ENCODE measurements at places on chromosomes 16 and 17.

- DNase-seq, result no peak
Observed at GRCh38 chr16:27231692-27232060, 28.4 kb downstream of the KDM8 start.

GRCh38 chr17:32498391-32498790 lies 11.6 kb downstream of the CDK5R1 start:
- DNase-seq, result peak; percentile 35

- no peak for DNase-seq
Observed at GRCh38 chr17:74522381-74523105, 8.7 kb downstream of the CD300LB start.

- no peak for DNase-seq
Observed at GRCh38 chr17:41823141-41823524, 10.3 kb downstream of the FKBP10 start.

GRCh38 chr17:20232611-20233010 lies 223.5 kb downstream of the SPECC1 start:
- DNase-seq, result no peak

- DNase-seq, result no peak
Observed at GRCh38 chr16:22898131-22898530, 84.2 kb downstream of the HS3ST2 start.

Data from lung (tissue), 17 donors.